Right hindlimb (tissue), 1 donor: ENCODE measurements at places on chromosomes 1 and 21.
A peak's percentile ranks its signal among the peaks of the same experiment; 100 is the strongest.

GRCh38 chr21:42903817-42904216 is 10.7 kb downstream of the NDUFV3 start:
- no peak for DNase-seq

GRCh38 chr1:63268876-63269275 is 53.5 kb upstream of the FOXD3 start:
- DNase-seq: no peak

DNA sequence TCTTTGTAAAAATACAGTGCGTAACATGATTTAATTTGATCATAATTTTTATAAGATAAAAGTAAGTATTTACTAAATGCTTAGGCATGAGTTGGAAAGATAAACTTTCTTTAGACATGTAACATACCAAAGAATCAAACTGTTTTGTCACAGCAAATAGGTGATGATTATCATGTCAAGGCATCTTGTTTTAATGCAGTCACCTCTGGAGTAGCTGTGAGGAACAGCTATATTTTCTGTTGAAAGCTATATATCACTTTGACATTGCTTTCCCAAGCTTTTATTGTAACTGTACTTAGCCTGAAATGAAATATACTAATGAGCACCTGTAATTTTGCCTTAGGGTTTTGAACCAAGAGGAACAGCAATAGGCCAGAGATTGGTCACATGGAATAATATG is 151.9 kb downstream of the TLR5 start:
- no peak for DNase-seq

DNA sequence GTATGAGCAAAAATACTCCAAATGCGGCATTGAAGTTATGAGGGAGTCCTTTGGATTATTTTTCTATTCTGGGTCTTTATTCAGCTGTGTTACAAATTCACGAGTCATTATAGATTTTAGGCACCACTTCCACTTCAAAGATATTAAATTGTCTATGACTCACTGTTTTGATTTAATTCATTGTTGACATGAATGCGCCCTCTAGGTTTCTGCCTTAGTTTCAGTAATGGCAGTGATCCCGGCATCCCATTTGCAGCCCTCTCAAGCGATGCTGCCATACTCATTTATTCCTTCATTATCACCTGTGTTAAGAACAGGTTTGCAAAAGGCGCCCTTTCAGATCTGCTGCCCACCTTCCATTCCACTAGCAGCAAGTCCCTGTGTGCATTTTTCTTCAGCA is 14.0 kb downstream of the RSPO1 start:
- no peak for DNase-seq

DNA sequence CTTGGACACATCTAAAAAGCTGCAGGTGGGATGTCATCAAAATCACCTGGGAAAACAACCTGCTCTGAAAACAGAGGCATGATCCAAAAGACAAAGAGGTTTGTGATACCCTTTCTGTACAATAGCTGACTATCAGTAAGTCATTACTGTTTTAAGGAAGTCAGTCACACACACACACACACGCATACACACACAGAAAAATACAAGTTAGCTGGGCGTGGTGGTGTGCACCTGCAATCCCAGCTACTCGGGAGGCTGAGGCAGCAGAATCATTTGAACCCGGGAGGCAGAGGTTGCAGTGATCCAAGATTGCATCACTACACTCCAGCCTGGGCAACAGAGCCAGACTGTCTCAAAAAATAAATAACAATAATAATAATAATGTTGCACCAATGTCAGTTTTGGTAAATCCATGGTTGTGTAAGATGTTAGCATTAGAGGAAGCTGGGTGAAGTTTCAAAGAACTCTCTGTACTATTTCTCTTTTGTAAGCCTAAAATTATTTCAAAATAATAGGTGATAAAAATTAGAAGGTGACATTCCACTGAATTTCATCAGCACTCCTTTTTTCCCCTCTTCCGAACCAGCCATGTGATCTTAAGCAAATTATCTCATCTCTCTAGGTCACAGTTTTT is 9.9 kb upstream of the HLCS start:
- DNase-seq: no peak

- no peak for DNase-seq
These were observed 2.6 kb upstream of the C1orf174 start for GRCh38 chr1:3902571-3903091.

- no peak for DNase-seq
These were observed 1458.0 kb downstream of the NCAM2 start for GRCh38 chr21:22456241-22456640.

DNA sequence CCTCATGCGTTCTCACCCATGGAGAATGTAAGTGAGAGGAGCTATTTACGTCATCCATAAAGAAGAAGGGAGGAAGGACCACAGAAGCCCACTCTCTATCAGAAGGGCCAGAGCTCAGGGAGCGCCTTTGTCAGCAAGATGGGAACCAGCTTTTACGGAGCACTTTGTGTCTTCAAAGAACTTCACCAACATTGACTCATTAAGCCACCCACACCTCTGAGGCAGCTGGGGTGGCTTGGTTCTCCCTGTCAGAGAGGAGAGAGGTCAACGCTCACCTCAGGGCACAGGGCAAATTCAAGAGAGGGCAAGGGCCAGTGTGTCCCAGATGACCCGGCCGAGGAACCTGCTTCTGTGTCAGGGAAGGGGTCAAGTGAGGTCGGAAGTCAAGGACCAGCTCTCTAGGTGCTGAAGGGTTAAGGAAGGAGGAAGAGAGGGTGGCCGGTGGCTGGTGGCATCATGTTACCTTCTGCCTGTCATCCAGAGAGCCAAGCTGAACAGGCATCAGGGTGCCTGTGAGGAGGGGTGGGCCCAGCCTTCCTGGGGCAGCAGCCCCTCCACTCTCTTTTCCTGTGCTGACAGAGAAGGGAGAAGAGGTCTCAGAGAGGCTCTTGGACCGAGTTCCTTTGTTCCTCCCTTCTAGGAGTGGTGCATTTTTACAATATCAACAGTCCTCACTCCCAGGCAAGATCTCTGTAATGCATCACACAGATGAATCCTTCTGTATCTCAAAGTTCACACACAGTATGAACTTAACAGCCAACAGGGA is 109.0 kb downstream of the ETS2 start:
- no peak for DNase-seq

DNA sequence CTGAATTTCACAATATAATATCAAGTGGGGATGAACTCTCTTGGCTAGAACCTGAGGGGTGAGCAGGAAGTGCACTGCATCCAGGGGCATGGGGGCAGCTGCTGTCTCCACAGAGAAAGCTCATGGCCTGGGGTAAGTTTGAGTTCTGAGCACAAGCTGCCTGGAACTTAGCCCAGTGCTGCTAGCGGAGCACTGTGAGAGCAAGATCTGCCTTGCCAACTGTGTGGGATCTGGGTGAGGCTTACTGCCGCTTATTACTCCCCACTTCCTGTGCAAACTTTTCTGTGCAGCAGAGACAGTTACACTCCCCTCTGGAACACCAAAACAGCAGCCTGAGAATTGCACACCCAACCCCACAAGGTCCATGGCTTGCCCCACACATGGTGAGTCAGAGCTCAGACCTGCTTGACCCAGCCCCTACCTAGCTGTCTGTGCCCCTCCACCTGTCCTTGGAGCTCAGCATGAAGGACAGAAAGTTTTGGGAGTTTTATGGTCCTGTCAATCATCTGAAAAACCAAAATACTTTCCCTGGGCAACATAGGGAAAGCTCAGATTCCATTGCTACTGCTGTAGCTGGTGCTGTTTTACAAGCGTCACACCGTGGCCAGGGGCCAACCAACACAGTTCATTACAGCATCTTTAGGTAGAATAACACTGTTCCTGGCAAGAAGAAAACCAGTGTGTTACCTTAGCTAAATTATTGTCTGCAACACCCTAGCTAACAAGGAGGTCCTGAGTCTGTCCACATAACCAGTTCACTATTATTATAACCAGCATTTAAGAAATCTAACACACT is 762.1 kb upstream of the NEGR1 start:
- DNase-seq: peak; percentile 45

DNA sequence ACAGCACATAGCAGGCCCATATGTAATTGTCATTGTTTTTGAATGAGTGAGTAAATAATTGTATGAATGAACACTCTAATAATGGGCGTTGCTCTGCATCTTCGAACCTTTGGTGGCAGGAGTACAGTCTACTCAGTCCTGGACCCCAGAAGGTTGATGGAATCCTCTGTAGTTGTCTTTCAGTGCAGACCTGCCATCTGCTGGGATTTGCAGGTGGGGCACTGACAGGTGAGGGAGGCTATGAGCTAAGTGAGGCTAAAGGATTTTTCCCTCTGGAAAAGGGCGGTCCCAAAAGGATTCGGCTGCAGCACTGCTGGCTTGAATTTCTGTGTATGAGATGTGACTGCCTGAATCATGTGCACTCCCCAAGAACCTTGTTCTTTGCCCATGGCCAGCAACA is 53.4 kb downstream of the PLXNA2 start:
- no peak for DNase-seq

DNA sequence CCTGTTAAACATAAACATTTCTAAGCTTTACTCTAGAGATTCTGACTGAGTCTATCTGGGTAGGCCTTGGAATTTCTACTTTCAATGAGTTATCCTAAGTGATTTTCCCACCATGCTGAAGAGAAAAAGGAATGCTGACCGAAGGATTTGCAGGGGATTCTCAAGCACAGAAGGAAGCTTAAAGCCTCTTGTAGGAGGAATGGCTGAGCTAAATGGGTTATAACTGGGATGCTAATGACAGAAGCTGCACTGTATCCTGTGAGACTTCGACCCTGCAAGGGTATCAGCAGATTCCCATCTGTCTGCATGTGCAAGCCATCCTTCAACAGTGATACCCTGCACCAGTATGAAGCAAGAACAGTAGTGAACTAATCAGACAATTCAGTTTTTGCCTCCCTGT is 35.4 kb downstream of the SLC35D1 start:
- DNase-seq: no peak

DNA sequence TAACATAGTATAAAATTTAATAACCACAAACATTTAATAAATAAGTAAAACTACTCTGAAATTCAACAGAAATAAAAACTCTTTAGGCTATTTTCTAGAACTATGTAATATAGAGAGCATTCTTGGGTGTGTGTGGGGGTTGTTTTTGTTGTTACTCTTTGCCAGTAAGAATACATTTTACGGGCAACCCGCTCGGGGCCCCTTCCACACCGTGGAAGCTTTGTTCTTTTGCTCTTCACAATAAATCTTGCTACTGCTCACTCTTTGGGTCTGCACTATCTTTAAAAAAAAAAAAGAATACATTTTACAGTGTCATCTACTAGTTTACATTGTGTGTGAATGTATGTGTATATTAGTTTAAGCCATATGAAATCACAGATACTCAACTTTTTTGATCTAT is 16.0 kb upstream of the GIPC2 start:
- no peak for DNase-seq

GRCh38 chr1:66214901-66215300 is 319.1 kb upstream of the SGIP1 start:
- no peak for DNase-seq

DNA sequence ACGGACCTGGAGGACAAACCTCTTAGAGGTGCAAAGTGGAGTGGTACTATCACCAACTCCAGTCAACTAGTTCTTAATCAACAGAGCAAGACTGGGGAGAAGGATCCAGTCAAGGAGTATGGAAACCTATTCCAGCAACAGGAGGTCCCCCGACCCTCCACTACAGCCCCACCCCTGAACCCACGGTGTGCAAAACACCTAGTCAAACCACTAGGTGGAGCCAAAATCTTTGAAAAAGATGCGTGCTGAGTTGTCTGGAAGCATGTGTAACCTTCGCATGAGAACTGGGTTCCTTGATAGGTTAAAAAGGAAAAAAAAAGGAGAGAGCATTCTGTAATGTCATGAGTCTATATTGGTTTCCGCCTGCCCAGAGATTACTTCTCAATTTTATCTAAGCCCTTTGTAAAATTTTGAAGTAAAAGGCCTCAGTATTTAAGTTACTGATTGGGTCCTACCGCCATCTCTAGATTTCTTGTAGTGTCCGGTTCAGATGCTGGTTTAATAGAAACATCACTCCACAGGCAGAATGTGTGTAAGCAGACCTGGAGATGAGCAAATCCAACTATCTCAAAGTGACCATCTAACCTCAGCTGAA is 81.9 kb upstream of the HAO2 start:
- DNase-seq: no peak

DNA sequence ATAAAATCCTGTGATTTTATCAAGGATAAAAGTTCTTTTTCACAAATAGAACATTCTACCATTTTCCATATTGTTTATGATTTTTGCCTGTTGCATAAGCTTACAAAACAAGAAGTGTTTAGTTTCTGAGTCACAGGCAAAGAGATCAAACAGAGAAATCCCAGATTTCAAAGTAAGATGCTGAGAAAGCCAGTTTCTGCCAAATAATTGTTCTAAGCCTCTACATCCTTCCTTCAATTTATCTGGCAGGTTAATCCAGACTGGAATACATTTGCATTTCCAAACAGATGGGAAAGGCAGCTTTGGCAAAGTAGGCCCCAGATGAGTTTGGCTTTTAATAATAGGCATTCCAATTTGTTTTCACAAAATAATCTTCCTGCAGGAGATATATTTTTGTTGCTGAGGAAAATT is 2.5 kb downstream of the SLC1A7 start:
- DNase-seq: no peak

DNA sequence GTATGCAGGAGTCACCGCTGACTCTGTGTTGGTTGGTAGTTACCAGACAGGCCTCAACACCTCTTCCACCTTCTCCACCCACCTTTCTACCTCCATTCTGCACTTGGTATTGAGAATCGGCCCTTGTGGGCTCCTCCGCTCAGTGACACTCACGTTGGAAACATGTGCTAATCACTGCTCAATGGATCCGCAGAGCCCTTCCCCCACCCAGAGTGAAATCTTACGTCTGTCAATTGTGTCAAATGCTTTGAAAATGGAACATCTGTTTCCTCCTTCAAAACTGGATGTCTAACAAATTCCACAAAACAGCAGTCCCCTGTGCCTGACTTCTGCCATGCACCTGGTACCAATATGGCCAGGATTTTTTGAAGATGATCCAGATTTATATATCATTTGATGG is 65.5 kb upstream of the NRIP1 start:
- no peak for DNase-seq

GRCh38 chr1:42164551-42165420 is at the start of gene GUCA2A:
Gene GUCA2A (minus strand): TSS chr1:42164745. CDS start chr1:42164712, 33 bp downstream.
- DNase-seq: no peak

DNA sequence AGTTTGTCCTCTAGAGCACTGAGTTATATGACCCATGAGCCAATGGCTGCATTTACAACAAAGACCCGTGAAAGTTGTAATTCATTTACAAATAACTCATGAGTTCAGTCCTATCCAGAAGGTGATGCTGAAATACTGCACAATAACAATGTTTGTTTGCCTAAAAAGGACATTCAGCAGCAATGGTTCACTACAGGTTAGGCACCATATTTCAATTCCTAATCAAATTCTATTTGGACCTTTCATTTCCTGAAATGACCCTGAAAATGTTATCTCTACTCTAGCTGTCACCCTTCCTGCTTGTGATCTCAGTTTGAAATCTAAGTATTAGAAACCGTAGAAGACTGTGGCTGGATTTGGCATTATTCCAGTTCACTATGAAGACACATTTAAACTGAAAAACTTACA is 191.2 kb upstream of the SAMSN1 start:
- no peak for DNase-seq

DNA sequence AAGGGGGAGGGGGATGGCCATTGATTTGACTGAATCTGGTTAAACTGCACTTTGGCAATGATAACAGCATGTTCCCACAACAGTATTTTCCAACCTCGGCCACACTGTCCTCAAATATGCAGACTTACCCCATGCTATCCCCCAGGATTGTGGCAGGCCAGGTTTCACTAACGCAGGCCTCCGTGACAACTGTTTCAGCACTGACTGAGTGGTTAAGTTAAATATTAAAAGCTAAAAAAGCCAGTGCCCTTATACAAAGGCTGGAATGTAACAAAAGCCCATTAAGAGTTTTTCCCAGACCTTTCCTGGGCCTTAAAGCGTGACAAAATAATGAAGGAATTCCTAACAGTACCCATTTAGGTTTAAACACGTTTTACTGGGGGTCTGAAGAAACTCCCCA is 202.9 kb downstream of the USP25 start:
- no peak for DNase-seq

- DNase-seq: no peak
These were observed 151.7 kb downstream of the NR5A2 start for GRCh38 chr1:200179126-200179780.
